Anterior cingulate cortex (tissue), 58 donors: ENCODE measurements at places on chromosomes 6 and 20.

DNA sequence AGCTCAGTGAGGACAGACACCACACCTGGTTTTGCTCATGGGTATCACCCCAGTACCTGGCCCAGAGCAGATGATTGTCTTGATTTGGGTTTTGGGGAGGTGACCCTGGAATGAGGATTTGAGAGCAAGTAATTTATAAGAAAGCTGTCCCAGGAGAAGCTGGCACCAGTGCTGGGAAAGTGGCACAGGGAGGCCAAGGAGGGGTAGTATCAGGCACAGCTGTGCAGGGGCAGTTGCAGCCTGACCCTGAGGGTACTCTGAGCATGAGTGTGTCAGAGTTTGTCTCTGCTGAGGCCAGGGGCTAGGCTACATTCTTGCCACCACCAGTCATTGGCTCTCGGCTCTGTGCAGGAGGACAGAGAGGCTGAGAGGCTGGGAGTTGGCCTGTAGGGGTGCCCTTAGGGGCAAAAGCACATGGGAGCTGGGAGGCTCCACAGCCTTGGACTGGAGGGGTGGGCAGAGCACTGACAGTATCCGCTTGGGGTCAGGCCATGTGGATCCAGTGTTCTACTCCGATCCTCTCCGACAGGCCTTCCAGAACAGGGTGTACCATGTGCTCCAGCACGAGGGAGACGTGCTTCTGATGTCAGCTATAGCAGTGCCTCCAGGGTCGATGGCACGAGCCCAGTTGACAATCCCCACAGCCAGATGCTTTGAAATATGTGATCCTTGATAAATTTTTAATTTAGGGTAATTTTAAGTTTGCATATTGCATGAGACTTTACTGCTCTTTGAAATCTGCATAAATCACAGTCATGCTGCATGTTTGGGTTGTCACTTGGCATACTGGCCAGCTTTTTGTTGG, 121.3 kb downstream of the PHACTR3 start:
- no peak for DNase-seq

GRCh38 chr6:32764048-32764447, 716 bp upstream of the HLA-DQB2 start:
- no peak for DNase-seq

- DNase-seq, result no peak
These were observed 823.2 kb downstream of the DHX35 start for GRCh38 chr20:39785252-39785917.

DNA sequence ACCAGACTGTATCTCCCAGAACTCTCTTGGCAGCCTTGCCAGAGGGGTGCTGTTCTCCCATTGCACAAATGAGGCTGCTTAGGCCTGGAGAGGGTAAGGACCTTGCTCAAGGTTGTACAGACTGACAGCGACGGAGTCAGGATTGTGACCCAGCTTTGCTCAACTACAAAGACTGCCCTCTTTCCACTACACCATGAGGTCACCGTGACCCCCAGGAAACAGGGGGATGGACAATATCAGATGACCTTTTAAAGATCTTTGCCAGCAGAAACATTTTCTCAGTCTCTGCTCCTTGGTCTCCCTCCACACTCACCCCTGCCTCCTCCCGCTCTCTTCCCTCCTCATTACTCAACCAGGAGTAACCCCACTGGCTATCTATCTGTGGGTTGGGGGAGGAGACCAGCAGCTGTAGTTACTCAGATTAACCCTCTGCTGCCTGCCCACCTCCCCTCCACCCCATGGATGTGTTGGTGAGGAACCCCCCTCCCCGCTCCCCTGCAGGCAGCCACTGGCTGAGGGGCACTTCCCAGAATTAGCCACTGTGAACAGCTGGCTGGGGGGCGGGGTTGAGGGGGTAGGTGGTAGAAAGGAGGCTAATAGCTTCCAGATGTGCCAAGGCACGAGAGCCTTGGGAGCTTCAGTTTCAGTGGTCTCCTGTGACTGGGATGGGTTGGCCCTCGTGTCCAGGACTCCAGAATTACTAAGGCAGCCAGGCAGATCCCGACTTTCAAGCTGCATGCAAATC, 26.9 kb upstream of the MRPS18A start:
- DNase-seq, result no peak

DNA sequence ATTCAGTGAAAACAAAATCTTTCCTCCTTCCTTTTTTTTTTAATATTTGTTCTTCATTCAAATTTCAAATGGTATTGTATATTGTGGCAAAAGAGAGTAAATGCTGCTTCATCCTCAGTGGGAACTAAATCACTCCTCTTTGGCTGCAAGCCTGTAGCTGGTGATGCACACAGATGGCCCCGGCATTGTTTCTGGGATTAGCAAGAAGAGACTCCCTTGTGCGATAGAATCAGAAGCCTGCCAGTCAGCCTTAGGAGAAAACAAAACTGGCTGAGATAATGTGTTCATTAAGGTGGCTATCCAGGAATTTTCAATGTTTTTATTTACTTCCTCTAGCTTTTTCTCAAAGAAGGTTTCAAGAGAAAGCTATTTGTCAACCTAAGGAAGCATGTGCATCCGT, 20.7 kb upstream of the ELOVL2 start:
- peak; percentile 41 for DNase-seq

- no peak for DNase-seq
These were observed 43.7 kb downstream of the GJA10 start for GRCh38 chr6:89938014-89938413.
